RWPE2 (cell line): ENCODE measurements at places on chromosomes 7 and 10.

DNA sequence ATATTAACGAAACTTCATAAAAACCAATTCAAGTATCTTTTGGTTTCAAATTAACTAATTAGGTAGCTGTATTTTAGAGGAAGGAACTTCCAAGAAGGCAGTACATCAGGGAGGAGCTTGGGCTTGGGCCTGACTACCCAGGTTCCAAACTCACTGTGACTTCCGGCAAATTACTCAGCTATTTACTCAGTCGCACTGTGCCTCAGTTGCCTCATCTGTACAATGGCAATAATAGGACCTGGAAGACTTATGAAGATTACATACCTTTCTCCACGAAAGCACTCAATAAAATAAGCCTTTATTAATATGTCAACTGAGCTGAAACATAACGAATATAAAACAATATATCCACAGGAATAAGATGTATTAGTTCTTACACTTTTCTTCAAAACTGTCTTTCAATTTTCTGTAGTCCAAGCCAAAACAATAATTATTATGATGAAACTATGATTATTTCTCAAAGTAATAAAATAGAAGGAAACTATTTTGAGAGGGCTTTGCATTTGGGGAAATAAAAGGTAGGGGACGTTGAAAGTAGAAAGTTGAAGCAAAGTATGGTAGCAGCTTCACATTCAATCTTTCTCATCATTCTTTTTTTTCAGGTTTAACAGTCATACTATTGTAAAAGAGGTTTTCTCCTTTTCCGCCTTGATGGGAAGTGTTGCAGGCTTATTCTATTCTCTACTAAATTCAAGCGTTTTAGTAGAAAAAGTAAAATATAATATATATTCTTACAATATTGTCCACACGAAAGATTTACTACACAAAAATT lies 10.5 kb upstream of the EBLN1 start:
- DNase-seq, result no peak

DNA sequence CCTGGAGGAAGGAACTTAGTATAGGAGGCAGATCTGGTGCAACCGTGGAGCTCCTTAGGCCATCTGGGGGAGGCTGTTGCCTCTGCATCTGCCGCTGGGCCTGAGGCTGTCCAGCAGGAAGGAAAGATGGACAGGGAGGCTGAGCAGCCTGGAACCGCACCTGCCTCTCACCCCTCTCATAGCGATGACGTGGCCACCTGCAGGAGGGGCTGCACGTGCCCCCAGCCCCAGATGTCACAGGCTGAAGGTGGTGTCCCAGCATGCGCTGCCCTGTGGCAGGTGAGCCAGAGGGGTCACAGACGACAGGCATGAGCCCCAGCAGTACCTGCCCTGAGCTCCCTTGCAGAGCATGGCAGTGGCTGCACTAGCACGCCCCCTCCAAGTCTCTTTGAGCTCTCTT lies 283.9 kb downstream of the ACTR3B start:
- DNase-seq, result no peak

GRCh38 chr10:9602998-9603397 lies 1414.7 kb upstream of the CELF2 start:
- no peak for DNase-seq

DNA sequence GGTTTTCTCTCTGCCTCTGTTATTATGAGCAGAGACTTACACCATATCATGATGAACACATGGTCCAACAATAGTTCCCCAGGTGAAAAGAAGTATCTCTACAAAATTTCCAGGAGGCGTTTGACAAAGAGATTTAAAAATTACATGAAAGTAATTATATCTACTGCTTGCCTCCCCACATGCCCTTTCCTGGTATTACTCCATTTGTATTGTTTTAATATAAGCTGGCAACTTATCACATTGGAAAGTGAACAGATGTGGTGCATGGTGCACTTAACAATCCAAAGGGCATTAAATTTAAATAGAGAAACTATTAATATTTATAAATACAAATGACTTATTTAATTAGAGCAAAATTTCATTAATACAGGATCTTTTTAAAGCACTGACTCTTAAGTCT lies 638.2 kb downstream of the ANKRD7 start:
- no peak for DNase-seq

DNA sequence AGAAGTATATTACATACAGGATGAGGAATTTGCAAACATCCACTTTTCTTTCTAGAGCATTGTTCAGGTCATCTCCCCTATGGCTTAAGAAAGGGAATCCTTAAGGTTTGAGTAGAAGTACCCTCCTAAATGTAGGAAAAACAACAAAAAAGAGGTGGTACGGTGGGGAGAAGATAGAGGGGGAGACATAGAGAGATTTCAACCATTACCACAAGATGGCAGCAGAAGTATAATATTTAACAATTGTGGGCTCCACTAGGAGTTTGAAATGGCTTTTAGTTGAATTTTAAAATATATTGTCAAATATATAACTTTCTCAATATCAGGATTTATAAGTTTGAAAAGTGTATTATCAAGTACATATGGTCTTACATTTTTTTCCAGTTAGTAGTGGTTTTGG lies 72.7 kb upstream of the PRKG1 start:
- no peak for DNase-seq

DNA sequence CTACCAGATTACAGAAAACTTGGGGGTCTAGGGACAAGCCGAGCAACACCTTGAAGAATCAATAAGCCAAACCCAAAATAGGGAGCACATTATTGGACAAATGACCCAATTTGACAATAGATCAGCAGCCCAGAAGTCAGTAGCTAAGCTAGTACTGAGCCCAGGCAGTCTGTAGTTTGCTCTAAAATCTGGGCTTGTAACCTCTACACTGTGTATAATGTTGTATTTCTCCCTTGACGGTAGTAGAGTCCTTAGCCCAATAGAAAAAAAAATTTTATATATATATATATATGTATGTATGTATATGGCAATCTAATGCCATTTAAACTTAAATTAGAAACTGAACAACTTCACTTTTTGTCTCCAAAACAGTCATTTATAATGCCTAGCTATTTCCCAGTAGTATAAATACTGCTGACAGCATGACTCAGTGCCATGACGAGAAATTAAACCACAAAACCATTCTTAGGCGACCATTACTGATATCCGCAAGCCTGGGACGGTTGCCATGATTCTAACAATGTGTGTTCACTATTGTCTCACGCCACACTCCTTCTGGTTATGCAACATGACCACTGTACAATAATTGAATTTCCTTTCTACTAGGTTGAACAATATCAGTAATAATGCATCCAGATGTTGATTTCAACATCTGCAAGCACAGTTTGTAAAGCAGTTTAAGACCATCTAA lies 110.5 kb downstream of the IPMK start:
- peak; percentile 85 for DNase-seq

DNA sequence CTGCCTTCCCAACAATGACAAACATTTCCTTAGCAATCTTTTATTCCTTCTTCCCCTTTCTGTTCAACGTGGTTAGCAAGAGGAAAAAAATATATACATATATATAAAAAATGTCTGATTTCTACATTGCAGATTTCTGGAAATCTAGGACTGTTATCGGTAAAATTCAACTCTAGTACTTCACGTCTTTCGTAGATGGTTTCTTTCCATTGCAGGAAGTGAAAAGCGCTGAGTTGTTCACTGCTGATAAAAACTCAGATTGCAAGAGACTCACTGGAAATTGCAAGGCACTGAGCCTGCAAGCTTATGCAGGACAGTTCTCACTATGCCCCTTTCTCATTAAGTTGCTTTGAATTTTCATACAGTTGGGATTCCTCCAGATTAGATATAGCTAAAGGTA lies 23.9 kb downstream of the KIN start:
- no peak for DNase-seq

DNA sequence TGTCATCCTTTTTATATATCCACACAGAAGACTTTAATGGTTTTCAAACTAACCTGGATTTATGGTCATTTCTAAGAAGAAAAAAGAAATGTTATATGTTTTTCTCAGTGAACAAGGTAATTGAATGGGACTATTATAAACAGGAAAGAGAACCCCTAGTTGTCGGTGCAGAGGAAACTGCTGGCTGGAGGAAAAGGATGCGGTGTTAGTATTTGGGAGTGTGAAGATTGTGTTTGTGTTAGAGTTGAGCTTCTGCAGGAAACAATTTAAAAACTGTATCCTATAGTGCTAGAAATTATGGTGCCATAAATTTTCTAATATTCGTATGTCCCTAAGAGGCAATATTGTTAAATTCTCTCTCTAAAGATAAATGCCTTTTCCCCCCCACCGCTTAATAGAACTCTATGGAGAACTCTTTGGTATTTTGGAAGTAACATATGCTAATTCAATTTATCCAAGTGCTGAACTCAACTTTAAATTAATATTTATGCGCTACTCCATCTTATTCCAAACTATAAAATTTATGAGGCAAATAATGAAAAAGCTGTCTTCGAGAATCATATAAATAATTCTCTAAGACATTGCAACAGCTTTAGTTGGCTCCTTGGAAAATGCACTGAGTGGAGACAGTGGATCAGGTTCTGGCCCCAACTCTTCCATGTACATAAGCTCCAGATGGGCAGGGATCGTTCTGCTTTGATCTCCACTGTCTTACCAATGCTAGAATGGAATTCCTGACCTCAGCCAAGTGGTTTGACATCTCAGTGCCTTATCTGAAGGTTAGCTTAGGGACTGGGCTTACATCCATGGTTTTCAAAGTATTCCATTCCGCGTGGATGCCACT lies 5.6 kb downstream of the BZW2 start:
- no peak for DNase-seq

GRCh38 chr7:101598986-101599771 lies 29.9 kb downstream of the MYL10 start:
- no peak for DNase-seq

DNA sequence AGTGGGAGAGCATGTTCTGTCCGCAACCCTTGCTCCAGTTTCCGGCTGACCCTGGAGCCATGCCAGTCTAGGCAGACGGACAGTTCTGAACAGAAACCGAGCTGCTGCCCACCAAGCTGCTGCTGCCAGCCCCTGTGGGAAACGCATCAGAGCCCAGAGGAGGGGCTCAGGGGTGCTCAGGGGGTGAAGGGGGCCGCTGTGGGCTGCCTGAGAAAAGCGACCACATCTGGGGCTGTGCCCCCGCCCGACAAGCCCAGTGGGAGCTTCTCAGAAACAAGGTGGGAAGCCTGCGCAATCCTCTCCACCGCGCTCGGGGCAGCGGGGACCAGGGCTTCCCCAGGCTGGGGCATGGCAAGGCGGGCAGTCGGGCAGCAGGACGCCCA lies 38.8 kb upstream of the CFAP46 start:
- DNase-seq, result no peak

DNA sequence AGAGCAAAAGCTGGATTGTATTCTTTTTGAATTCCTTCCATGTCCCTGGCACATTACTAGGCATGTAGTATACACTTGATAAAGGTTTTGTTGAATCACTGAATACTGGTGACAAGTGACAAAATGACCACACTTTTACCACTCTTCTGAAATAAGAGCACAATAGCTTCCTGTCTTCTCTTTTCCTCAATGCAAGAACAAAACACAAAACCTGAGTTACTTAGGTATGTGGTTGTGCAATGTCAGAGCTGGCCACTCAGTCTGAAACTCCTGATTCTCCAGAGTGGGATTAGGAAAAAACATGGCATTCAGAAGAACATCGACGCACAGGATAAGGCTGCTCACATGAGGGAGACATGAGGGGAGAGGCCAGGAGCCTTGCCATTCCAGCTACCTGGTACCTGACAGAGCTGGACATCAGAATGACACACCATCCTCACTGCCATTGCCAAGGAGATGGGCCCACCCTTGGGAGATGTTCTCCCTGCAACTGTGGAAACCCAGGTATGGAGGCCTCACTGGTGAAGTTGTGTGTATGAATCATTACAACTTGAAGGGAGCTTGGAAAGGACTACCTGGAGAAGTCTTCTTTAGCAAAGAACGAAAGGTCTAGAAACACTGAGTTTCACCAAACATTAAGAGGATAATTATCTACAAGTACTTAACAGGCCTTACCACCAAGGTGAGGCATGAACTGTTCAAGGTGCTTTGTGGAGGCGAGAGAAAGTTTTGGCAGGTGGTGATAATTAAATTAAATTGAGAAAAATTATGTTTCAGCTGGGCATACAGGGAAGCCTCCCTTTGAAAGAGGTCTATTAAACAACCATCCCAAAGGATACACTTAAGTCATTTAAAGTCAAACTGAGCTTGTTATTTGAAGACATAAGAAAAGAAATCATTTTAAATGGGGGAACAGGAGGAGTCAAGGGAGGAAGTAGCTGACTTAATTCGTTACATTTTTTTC lies 246.5 kb upstream of the AOAH start:
- no peak for DNase-seq
